BE2C (cell line): ENCODE measurements at places on chromosomes 7 and 10.

DNA sequence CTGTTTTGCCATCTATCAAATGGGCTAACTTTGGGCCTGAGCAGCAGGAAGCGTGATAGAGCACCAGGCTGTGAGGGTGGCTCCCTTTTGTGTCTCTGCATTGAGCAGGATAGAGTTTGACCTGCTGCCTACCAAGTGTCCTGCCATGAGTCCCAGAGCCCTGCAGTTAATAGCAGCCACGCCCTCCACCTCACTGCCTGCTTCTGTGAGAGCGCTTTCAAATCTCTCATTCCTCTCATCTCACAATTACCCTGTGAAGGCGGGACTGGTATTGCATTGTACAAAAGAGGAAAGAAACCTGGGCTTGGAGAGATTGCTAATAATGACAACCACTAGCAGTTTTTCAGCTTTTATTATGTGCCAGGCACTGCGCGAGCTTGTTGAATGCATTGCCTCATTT lies 39.9 kb downstream of the UNC5B start:
- no peak for DNase-seq

DNA sequence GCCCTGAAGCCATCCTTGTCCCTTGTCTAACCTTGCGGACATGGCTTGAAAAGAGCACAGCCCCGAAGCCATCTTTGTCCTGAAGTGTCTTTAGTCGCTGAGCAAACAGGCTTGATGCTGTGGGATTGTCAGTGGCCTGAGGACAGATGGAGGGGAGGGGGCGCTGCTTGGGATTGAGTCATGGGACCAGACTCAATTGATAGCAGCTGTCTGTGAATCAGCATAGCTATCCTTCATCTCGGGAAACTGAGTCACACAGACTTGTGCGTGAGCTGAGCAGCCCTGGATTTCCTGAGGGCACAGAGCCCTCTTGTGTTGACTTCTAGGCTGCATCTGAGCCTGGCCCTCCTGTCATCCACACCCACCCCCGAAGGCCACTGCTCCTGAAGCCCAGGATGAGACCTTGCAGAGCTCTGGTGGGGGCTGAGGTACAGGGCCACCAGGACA lies 14.4 kb downstream of the MYO1G start:
- DNase-seq: peak; percentile 27

- no peak for DNase-seq
Measured at GRCh38 chr10:91591797-91592174, 41.1 kb downstream of the PPP1R3C start.

DNA sequence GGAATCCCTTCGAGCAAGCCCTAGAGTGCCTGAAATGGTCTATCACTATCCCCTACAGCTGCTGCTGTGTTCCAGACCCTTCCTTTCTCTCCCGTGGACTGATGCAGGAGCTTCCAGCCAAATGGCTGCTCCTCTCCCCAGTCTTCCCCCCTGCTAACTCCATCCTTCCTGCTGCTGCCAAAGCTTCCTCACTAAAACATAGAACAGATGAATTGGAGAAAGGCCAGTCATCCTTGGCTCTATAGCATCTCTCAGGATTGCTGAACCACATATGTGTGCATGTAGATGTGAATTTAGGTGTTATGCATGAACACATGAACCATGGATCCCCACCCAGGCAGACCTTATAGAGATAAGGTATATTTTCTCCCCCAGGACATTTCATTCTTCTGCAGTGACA lies 60.7 kb downstream of the GPR26 start:
- no peak for DNase-seq

- no peak for DNase-seq
Measured at GRCh38 chr10:11097686-11098085, 80.0 kb downstream of the CELF2 start.

GRCh38 chr10:50563906-50564305 lies 59.9 kb downstream of the SGMS1 start:
- no peak for DNase-seq

DNA sequence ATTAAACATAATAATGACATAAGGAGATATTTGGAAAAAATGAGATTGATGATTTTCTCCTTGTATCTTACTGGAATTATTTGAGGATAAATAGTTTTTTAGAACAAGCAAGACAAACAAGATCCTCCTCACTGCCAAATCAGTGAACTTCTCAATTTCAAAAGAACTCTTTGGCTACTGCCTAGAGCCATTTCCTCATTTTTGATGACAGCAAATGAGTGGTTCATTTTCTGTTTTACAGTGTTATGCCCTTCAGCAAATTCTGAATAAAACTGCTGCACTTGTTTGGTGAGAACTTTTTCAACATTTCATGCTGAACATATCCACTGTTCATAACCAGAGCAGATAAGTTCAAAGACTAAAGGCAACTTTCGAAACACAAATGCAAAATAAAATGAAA lies 42.5 kb upstream of the AHR start:
- DNase-seq: no peak

DNA sequence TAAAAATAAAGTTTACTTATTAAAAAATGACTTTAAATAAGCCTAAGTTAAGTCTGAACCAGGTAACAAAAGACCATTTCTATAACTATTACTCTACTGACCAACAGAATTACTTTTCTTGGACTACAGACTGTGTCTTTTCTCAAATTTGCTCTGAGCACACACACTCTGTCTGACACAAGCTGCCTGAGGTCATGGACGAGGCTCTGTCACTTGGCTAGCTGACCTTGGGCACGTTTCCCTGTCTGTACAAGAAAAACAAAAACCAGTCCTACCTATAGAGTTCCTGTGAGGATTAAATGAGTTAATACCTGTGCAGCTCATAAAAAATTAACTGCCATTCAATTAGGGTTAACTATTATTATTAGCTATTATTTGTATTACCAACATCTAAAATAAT lies 22.9 kb downstream of the ATE1 start:
- DNase-seq: no peak

GRCh38 chr10:3567291-3567963 lies 217.6 kb downstream of the KLF6 start:
- DNase-seq: no peak

DNA sequence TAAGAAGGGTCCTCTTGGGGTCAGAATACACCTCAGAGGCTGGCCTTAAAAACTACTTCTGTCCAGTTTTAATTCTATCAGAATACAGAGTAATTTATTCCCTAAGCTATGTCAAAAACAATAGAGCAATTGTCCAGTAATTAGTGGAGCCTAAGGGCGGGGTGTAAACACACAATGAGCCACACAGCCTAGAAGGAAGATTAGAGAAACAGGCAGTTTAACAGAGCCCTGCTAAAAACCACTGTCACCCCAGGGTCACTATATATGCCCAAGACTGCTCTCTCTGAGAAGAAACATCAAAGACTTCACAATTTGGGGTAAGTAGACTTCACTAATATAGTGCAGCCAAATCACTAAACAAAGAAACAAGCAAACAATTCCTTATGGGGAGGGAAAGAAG lies 27.2 kb upstream of the WNT2 start:
- no peak for DNase-seq

GRCh38 chr10:117135480-117136140 lies 2.5 kb downstream of the VAX1 start:
- DNase-seq: no peak

DNA sequence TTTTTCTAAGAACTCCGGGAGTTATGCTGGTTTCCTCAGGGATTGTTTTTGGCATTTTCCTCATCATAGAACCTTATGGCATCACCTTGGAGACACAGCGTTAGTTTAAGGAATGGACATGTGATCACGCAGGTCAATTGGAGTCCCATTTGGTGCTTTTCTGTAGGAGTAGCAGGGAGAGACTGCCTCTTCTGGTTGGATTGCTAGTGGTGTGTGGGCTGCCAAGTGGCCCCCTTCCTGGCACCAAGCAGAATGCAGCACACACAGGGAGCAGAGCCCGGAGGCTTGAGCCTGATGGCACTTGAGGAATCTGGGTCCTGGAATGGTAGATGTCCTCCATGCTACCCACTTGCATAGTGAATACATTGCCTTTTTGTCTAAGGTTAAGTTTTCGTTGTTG lies 57.9 kb downstream of the SDK1 start:
- DNase-seq: no peak

DNA sequence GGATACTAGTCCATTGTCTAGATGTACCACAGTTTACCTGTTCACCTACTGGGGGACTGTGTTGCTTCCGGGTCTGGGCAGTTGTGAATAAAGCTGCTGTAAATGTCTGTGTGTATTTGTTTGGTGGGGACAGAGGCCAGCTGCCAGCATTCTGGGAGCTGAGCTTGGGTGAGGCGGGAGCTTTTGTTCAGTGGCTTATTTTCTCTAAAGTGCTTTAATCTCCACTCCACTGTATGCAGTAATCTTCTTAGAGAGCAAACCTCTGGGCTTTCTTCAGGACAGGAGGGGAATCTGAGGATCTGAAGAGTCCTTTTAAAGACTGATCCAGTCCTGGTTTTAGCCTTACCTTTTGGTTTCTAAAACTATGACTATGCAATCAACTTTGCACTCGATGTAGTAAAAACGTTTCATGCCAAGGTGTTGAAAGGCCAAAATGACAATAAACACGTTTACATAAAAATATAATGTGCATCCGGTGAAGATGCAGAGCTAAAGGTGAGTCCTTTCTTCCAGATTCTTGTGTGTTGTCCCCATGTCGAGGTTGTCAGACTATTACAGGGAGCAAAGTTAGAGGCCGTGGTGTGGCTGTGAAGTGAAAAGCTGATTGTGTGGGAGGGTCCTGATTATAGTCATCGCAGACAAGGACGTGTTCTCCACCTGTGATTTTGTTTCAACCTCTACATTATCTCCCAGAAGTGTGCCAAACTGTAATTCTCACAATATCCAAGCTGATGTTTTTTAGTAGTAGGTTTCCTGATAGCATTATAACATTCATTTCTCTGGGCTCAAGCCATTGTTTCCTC lies 279.8 kb downstream of the CAMK1D start:
- no peak for DNase-seq

DNA sequence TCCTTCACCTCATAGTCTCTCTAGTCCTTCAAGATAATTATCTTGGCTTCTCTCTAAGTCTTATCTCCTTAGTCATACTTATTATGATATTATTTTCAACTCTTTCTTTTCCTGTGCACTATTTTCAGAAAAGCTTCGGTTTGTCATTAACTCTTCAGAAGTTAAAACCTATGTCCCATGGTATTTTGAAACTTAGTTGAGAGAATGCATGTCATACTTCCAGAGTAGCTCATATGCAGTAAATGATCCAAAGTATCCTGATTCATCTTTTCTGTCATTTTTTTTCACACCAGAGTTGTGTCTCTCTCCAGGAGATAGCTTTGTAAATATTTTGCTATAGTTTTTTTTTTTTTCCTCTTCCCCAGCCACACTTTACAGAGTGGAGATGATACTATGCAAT lies 1008.6 kb downstream of the NRG3 start:
- DNase-seq: no peak

GRCh38 chr7:116753130-116753529 lies 81.1 kb downstream of the MET start:
- DNase-seq: no peak

DNA sequence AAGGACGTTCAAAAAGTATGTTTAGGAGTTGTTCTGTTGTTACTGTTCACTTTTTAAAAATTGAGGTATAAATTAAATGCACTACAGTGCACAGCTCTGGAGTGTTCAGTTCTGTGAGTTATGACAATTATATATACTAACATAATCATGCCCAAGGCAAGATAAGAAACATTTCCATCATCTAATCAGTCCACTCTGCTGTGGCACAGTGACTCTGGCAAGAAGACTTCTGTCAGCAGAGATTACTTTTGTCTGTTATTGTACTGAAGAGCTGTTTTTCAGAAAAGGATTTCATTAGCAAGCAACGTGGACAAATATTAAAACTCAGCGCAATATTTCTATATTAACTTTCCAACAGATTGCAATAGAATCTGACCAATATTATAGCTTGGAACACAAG lies 32.0 kb downstream of the ICA1 start:
- peak; percentile 55 for DNase-seq

DNA sequence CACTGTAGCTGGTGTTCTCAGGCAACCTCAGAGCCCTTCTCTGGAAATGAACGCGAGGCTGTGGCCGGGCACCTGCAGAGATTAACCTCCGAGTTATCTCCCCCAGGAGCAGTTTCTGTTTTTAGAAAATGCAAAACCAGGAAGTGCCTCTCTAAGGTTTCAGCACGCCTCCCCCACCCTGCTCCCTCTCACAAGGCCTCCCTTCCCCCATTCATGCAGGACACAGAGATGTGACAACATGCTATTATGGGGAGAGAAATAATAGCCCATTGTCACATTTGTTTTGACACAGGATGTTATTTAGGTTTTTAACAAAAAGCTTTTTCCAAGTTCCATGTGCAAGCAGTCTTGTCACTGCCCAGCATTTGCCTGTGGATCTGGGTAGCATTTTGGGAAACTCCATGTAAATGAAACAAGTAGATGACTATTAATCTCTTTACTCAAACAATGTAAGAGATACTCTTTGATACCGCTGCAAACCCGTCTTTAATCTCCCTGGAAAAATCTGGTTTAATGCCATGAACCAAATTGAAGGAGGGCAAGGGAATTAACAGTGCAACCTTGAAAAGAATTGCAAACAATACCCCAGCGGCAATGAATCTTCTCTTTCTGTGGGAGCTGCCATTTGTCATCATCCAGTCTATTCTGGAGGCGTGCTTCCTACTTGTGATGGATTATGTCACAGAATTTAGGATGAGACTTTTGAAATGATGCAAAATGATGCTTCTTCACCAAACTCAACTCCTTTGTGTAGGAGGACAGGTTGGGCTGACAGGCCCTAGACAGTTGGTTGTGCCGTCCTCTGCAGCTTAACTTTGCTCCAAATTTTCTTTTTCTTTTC lies 86.5 kb upstream of the NMT2 start:
- DNase-seq: no peak

- DNase-seq: no peak
Measured at GRCh38 chr7:26657686-26658388, 206.6 kb downstream of the SKAP2 start.

DNA sequence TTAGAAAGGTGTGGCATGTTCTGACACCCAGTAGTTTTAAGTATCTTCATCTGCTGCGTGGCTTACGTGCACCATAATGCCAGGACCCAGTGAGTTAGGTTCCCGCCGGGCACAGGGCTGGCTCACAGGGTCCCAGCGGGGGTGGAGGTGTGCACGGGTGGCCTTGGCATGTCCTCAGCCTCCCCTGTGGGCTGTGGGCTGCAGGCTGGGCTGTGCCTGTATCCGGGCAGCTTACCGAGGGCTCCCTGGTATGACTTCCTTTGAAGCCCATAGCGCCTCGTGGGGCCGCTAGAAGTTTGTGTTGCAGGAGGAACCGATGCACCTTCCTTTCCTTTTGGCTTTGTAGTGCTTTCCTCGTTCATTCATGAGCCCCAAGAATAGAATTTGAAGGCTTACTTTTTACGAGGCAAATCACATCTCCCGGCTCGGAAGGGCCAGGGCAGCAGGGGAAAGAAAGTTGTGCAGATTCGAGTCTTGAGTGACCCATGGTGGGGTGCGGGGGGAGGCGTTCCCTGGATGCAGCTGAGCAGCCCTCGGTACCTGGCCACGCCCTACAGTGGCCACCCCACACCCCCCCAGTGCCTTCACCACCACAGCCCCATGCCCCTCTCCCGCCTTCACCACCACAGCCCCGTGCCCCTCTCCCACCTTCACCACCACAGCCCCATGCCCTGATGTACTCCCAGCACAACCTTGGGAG lies 113.2 kb downstream of the WDR37 start:
- no peak for DNase-seq

GRCh38 chr7:21947056-21947455 lies 1.4 kb upstream of the CDCA7L start:
- DNase-seq: no peak
